ENCODE measurements at places on chromosomes 1 and 21.

- DNase-seq: no peak
Observed at GRCh38 chr1:230794431-230794830, 47.2 kb downstream of the CAPN9 start.

GRCh38 chr1:211340622-211341507 is 14.2 kb downstream of the TRAF5 start:
- DNase-seq: no peak

GRCh38 chr1:43300378-43301094 is at the start of gene TIE1:
TSS of gene TIE1 (plus strand) at chr1:43300982. CDS start at chr1:43301072, 90 bp downstream.
- no peak for DNase-seq

DNA sequence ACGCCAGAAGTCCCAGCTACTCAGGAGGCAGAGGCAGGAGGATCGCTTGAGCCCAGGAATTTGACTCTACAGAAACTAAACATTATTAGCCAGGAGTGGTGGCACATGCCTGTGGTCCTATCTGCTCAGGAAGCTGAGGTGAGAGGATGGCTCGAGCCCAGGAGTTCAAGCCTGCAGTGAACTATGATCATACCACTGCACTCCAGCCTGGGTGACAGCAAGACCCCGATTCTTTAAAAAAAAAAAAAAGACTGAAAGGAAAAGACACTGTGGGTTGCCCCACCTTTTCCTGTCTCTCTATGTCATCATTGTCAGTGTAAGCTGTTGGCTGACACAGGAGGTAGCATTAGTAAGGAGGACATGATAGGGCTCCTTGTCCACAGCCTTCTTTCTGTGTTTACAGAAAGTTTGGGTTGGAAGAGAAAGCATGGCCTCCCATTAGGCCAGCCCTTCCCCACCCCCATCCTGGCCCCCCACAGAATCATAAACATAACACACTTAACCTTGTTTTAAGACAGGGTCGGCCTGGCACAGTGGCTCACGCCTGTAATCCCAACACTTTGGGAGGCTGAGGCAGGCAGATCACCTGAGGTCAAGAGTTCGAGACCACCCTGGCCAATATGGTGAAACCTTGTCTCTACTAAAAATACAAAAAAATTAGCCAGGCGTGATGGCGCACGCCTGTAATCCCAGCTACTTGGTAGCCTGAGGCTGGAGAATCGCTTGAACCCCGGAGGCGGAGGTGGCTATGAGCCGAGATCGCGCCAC is 20.6 kb upstream of the RCAN3 start:
- no peak for DNase-seq

DNA sequence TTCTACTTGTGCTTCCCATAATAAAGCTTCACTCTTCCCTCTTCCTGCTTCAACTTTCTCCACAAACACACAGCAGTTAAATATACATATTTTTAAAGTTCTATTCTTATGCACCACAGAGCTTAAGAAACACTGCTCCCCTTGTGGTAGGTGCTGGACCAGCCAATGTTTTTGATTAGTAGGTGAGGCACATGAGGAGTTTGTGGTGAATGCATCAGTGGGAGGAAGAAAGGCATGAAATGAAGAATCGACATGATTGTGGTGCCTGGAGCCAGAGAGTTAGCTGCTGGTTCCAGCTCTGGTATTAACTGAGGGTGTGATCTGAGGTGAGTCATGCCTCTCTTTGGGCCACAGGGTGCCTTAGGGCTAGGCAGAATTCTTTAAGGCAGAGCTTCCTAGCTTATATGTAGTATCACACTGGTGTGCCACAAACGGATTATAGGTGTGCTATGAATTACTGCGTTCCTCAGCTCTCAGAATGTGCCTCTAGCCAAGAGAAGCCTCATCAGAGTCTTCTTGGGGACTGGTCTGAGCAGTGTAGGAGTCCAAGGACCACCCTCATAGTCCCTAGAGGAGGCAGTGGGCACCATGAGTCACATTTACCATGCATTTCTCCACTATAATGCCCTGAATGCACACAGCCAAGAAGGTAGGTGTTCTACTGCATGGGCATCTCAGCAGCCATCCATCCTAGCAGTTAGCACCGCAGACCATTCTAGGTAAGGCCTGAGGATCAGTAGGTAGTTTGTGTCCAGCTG is 97.4 kb upstream of the SGIP1 start:
- DNase-seq: no peak

GRCh38 chr1:153795330-153795837 is 20.2 kb downstream of the SLC27A3 start:
- DNase-seq: no peak

DNA sequence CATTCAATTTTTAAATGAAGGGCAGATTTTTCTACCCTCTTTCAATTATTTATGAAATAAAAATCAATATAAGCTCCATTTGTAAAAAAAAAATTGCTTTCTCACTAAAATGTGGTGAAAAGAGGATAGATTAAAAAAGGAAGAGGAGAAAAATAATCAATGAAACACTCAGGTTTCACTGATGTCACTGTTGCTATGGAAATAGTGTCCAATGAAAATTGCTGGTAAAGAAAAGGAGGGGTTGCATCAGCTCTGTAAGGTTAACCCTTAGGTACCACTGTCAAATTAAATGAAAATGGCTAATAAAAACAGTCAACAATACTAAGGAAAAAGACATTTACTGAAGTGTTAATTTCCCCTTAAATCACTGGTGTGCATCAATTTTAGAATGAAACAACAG is 91.6 kb upstream of the TTC39A start:
- no peak for DNase-seq

- DNase-seq: no peak
Observed at GRCh38 chr1:172003766-172004530, 162.7 kb downstream of the DNM3 start.

DNA sequence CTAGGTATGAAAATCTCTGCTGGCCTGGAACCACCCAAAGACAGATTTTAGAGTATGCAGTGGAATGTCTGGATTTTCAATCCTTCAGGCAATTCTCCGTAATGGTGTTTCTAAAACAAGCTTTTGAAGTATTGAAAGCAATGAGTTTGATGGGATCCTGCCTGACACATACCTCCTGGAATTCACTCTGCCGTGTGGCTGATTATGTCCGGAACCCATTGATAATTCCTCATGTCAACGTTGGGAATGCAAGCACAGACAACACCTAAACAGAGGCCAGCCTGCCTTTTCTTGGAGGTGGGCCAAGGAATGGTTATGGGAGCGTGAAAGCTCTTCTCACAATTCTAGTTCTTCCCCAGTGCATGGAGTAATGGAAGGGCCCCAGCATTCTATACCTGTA is 168.9 kb upstream of the HMCN1 start:
- no peak for DNase-seq

DNA sequence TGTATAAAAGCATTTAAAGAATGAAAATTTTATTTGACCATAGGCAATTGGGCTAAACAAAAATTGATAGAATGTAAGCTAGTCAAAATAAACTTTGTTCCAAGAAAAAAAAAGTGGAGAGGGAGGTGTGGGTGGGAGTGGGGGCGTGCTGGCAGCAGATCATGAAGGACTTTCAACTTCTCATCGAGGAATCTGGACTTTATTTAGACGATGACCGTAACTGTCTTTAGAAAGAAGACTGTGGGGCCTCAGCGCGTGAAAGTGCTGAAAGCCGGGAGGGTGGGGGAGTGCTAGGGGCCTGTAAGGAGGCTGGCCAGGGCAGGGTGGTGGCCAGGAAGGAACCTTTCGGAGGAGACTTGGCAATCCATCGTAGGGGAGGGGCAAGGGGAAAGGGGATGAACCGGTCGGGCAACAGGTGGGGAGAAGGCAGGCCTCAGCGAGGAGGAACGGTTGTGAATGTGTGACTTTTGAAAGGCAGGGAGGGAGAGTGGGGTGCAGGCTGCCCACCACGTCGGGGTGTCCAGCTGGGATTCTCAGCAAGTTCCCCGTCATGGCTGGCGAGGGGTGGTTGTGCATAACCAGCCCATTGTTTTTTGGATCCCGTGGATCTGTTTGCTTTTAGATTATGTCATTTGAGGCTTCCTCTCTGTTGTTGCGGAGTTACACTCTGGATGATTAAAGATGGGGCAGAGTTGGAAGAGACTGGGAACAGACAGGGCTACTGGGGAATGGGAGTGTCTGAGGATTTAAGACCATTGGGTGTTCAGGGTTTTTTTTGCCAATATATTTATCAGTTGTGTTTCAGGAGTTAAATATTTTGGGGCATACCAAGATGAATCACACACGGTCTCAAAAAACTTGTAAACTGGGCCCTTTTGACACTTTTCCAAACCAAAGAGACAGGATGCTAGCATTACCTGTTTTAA is 35.5 kb downstream of the HUNK start:
- DNase-seq: no peak

DNA sequence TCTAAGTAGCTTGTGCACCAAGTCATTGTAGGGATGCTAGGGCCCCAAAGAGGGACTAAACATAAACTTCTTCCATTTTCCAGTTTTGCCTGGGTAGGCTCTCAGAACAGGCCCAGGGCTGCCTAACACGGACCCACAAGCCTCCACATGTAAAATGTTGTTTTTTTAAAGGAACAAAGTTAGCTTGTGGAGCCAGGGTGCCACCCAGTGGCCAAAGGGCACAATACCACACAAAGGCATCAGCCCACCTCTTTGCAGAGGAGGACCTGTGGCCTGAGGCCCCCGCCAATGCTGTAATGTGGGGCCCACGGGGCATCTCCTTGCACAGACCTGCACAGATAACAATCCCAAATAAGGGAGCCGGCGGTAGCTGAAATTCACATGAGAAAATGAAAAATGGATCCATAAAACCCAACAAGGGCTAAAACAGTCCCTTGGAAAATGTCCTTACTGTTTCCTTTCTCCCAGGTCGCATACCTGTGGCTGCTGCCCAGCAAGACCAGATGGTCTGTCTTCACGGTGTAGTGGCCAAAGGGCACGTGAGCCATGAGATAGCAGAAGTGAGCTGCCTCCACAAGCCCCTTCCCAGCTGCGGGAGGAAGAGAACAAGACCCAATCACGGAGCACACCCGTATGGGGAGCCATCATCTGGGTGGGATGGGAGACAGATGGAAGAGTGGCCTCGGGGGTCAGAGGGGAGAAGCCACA is 23.8 kb downstream of the SEC16B start:
- DNase-seq: peak; percentile 34

DNA sequence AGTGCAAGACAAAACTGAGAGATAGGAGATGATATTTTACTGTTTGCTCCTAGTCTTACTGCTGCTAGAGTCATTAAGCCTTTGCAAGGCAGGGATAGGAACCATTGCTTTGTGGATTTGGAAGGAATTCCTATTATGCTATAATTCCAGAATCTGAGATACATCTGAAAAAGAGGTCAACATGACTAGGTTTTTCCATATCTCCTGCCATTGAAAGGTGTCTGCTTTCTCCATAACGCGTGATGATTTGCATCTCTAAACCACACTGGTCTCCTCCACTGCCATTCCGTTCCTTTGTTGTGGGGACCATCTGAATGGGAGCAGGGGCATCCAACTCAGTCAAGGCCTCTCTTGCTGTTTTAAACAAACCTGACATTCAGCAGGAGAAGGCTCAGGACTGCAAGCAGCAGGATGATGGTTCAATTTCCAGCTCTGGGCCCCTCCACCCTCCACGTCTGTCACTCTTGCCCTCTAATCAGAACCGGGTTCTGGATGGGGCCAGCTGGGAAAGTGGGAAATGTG is 45.2 kb downstream of the PLPP3 start:
- no peak for DNase-seq

DNA sequence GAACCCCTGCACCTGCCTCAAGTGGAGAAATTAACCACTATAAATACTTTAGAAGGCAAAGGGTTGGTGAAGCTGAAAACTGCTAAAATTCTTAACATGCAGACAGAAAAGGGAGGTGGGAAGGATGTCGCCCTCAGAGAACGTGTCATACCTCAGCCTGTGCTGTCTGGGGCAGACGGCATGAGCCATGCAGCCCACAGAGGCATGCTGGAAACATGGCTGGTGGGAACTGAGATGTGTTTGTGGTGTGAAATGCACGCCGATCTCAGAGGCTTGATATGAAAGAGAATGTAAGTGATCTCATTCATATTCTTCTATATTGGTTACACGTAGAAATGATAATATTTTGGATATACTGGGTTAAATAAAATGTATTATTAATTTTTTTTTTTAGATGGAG is 16.3 kb downstream of the AGPAT3 start:
- no peak for DNase-seq

DNA sequence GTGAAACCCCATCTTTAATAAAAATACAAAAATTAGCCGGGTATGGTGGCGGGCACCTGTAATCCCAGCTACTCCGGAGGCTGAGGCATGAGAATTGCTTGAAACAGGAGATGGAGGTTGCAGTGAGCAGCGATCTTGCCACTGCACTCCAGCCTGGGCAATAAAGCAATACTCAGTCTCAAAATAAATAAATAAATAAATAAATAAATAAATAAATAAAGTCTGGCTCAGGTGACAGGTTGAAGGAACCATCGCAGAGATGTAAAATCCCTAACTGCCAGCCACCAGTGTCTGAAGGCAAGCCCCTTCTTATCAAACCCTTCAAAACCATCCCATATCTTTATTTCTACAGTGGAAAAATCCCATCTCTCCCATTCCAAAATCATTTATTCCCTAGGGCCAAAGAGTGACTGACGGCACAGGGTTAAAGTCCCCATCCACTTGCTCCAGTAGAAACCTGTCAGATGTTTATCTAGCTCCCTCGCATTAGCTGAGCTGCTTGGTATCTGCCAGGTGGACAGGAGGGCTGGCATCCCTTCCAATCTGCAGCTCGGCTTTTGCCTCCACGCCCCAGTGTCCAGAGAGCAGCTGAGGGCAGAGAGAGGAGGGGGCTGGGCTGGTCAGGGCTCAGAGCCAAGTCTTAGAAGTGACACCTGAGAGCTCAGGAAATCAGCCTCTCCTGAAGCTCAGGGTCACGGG is 5.0 kb downstream of the CSRP1 start:
- DNase-seq: no peak

- DNase-seq: no peak
Observed at GRCh38 chr1:38735651-38736161, 123.9 kb downstream of the RRAGC start.

DNA sequence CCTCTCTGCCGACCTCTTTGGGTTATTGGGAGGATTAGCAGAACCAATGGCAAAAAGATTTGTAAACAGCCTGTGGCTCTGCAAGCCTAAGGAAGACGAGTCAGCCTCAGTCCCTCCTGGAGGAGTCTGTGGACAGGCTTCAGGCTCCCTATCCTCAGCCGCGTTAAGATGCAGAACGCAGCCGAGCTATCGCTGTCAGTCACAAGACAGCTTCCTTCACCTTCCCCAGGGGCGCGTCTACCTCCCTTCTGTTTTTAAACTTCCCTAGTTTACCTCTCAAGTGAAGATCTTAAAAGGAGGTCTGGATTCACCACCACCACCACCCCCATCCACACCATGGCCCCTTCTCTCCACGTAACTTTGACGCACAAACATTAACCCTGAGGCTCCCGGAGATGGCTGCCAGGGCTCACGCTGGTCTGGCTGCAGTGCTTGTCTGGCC is 738 bp downstream of the CAMK1G start:
- no peak for DNase-seq

DNA sequence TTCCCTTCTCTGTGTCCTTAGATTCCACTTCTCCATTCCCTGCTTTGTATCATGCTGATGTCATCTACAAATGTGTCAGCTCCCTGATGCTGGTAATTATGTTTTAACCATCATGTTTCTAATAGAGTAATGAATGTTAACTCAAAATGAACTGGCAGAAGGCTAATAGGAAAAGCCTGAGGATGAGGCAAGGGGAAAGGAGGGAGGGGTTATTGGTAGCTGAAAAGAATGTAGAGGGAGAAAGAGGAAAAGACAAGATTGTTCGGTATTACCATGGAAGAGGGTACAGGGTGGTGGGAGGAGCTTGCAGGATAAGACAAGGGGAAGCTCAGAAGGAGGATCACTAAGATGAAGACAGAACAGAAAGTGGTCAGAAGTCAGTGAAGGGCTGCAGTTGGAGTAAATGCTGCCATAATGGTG is 150.9 kb downstream of the ZC3H11B start:
- DNase-seq: no peak

- DNase-seq: no peak
Observed at GRCh38 chr1:9753121-9753531, 70.6 kb downstream of the CLSTN1 start.
